ENCODE measurements at places on chromosomes 16 and 17.

GRCh38 chr17:78258323-78259191, 27.1 kb downstream of the TMEM235 start:
- DNase-seq, result no peak

GRCh38 chr17:69912805-69913204, 162.2 kb upstream of the KCNJ16 start:
- no peak for DNase-seq

DNA sequence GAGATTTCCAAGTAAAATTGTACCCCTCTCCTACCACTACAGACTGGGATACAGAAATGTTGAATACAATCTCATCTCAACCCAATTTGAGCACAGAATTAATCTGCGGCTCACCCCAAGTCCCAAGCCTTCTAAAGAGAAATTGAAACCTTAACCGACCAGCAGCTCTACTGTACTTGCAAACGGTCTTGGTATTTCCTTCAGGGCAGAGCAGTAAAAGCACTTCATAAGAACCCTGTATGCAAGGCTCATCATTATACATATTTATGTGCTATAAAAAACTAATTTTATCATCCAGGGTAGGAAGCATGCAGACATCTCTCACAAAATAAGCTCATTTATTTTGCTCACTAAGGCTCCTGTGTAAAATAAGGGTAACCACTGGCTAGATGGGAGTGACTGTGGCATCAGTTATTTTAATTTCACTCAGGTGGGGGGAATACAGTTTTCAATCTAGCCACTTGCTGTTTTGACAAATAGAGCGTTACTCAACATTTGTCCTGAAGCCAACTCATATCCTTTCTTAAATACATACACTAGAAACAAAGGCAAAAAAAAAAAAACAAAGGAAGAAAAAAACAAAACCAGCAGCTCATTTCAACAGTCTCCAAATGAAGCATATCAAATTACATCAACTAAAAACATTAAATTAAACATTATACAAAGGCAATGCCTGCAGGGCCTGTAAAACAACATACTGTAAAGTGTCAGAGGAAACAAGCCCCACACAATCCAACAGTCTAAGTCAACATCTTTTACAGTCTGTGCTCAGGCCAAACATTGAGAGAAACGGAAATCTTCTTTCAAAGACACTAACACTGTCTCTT, 65.0 kb downstream of the PARN start:
- DNase-seq, result peak; percentile 83

DNA sequence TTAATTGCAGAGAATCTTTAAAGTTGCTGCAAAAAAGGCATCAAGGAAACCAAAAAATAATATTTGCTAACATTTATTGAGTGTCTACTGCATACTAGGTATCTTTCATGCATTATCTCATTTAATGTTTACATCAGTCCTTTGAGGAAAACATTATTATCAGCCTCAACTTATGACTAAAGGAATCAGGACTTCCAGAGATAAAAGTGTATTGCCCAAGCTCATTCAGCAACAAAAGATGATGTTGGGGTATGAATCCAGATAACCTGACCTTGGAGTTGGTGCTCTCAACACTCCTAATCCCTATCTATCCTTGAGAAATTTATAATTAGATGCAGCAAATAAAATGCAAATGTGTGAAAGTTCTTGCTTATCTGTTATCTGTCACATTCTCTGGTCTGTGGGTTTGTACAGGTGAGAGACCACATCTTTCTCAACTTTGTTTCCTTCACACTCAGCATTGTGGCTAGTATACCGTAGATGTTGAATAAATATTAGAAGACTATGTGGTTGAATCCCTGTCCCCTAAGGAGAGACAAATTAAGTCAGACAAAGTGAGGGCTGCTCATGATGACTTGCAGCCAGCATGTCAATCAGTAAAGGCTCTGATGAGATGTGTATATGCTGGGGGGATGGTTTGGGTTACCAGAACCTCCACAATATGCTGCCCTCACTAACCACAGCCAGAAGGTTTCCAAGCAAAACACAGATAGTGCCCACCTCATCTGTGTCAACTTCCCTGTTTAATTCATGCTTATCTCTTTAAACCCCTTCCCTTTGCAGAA, 82.6 kb downstream of the NOG start:
- DNase-seq, result no peak

DNA sequence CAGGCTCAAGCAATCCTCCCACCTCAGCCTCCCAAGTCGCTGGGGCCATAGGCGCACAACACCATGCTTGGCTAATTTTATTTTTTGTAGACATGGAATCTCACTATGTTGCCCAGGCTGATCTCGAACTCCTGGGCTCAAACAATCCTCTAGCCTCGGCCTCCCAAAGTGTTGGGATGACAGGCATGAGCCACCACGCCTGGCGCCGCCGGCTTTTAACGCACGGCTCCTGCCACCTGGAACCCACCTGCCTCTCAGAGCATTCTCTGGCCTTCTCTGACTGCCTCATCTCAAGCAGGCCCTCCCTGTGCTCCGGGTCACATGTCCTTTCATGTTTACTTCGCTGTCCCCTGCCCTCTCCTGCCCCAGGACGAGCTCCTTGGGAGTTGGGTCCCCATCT, 10.3 kb downstream of the CASKIN1 start:
- no peak for DNase-seq

Measured in NCI-H526 (cell line).